Stimulated activated CD8-positive, alpha-beta memory T cell treated with anti-CD3 and anti-CD28 coated beads, Interleukin-7, amount 100 ng/mL, for 24 hours (primary cell): ENCODE measurements at places on chromosomes 1 and 21.

DNA sequence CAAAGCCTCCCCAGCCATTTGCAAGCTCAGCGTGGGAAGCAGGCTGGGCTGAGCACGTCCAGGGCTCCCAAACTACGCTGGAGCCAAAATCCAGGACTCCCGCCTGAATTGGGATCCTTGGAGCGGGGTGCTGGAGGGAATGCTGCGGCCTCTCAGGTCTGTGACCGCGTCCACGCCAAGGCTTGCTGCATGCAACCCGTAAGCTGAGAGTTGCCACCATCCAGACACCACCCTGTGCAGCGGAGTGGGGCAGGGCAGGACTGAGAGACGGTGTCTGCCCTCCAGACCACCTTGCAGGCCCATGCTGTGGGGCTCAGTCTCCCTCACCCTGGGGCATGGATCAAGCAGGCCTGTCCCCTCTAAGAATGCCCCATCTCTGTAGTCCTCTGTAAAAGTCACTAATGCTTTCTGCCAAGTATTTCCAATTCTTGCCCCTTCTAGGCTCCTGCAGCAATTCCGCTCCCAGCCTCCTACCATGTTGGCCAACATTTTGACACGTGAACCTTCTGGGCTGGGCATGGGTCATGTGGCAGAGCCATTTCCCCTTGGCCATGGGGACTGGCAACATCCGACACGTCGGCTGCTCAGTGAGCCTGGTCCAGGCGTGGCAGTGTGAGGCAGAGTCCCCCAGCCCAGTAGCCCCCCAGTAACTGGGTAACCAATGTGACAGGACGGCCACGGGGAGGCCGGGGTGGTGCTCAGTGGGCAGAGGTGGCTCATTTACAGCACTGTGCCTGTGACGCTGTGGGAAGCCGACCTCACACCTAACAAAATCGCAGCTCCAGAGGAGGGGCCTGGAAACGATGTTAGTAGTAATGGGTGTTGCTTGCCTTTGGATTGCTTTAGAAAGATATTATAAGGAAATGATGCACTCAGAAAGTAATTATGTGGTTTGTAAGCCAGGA lies 57.9 kb upstream of the PDE9A start:
- no peak for DNase-seq

DNA sequence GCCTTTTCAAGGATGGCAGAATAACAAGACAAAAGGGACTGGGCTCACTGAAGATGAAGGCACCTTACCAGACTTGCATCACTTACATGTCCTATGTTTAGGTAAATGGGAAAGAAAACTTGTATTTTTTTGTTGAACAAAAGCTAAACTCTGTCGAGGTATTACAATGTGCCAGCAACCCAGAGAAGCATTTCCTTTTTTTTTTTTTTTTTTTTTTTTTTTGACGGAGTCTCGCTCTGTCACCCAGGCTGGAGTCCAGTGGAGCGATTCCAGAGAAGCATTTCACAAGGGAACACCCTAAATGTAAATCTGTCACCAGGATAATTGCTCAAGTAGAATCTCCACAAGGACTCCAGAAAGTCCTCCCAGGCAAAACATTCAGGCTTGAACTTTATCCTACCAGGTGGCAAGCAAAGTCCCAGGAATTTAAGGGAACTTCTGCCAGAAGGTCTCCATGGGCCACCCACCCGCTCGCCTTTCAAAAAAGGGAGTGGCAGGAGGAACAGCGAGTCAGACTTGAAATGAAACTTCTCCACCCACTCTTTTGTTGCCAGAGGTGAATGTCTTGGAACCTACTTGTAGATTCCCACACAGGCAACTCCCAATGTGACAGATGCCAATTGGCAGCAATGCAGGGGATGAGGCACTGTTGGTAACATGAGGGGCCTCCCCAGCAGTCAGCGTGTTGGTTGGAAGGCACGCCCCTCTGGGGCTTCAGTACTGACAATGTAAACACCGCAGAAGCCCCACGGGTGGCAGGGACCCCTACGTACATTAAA lies 125.0 kb downstream of the TIAM1 start:
- no peak for DNase-seq

DNA sequence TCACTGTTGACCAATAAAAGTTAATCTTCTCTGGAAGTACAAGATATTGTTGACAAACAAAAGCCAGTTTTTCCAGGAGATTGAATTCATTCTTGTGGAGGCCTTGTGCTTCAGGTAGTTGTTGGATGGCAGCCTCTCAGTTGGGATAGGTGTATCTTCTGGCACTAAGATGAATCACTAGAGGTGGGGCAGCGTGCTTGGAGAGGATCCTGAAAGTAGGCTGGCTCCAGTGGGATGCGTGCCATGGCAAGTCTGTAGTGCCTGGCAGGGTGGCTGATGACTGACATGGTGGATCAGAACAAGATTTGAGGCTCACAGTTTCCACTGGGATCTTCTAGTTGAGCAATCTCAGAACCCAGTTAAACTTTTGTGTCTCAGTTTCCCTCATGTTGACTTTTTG lies 2.4 kb downstream of the VPS13D start:
- no peak for DNase-seq

- no peak for DNase-seq
These were observed 58.0 kb upstream of the SGIP1 start for GRCh38 chr1:66475940-66476339.
